Activated T-helper 17 cell treated with anti-CD3 and anti-CD28 coated beads, Interleukin-2, amount 50 U/mL, for 72 hours (primary cell): ENCODE measurements at places on chromosomes 6 and 20. TPM values are rescaled to one million over a fixed set of nuclear protein-coding genes. Genes with fewer than 3 reads are reported as not detected.
A peak's percentile ranks its signal among the peaks of the same experiment; 100 is the strongest.

- no peak for ATAC-seq
Measured at GRCh38 chr20:1173698-1174097, 11.1 kb downstream of the TMEM74B start.

SLC17A1 gene
- total RNA-seq: not detected

HM13 gene
- total RNA-seq: 164 TPM

COL19A1 gene
- 0.48 TPM for total RNA-seq

DNA sequence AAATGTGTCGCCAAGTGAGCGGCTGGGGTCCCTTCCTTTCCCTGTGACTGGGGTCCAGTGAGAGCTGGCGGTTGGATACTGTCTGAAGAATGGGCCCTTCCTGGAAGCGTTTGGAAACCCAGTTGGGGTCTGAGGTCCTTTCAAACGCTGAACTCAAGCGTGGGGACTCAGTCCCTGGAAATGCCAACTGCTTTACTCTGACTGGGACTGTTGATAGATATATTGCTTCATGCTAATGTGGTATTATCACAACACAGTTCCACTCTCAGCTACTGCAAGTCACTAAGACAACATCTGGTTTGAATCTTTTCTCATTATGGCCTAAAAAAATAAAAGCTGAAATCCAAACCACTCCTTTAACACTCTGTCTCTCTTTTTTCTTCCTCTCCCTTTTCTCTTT is 23.7 kb upstream of the PSMF1 start:
- no peak for ATAC-seq

DNA sequence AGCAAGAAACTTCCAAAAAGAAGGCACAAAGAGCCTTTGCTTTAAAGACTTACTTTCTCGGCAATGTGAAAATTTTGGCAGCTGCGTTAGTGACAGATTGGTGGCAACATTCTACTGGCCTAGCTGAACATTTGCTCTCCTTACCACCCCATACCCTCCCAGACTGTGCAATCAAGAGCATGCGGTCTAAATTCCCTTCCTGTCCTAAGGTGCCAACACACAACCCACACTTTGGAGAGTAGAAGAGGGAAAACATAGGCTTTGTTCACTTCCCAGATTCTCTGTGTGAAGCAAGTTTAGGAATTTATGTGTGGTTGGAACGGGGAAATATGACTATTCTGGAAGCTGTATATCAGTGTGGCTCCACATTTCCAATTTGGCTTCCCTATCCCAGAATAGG is 29.8 kb upstream of the NEDD9 start:
- ATAC-seq: no peak

DNA sequence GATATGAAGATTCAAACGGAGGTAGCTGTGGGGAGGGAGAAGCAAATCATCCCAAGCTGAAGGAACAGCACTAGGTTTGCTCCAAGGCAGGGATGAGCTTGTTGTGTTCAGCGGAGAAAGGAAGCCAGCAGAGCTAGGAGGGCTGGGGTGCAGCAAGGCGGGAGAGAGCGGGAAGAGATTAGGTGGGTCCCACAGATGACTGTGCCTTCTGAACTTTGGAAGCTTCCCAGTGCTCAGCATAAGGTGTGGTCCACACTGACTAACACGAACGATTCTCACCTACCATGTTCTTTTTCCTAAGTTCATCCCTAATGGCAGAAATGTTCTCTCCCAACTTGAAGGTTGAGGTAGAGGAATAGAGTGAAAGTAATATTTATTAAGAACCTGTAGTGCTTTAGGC is 1.2 kb downstream of the RAE1 start:
- no peak for ATAC-seq

ARFGEF3 gene
- total RNA-seq: 8.0 TPM

DNA sequence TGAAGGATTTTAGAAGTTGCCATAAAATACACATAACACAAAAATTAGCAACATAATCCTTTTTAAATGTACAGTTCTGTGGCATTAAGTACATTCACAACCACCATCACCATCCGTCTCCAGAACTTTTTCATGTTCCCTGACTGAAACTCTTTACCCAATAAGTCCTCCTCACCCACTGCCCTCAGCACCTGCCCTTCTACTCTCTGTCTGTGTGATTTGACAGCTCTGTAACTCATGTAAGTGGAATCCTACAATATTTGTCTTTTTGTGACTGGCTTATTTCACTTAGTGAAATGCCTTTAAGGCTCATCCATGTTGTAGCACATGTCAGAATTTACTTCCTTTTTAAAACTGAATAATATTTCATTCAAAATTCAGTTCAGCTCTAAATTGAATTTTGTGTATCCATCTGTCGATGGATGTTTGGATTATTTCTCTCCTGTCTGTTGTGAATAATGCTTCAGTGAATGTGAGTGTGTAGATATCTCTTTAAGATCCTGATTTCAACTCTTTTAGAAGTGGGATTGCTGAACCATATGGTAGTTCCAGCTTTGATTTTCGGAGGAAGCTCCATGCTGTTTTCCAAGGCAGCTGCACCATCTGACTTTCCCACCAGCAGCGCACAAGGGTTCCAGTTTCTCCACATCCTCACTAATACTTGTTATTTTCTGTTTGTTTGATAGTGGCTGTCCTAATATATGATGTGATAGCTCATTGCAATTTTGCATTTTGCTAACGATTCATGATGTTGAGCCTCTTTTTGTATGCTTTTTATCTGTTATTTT is 4.2 kb downstream of the ENTPD6 start:
- no peak for ATAC-seq

VSTM2L gene
- not detected for total RNA-seq

DNA sequence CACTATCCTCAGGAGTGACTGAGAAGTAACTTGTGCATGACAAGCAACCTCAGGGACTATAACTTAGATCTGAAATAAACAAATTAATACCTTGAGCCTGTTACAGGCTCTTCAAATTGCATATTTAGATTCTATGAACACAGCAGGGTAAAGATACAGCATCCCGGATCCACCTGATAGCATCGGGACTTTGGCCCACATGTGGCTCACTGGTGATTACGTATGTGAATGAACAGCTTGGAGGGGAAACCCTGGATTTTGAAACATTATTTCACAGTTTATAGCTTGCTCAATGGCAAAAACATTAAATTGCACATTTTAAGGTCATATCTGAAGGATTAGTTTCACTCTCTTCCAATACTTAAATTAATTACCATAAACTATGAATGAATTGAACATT is 133.2 kb downstream of the KHDRBS2 start:
- ATAC-seq: no peak

GRCh38 chr6:118186672-118187567 is 279.9 kb downstream of the SLC35F1 start:
- ATAC-seq: peak; percentile 67

- ATAC-seq: no peak
Measured at GRCh38 chr20:24951536-24952083, 2.5 kb downstream of the CST7 start.

C20orf202 gene
- not detected for total RNA-seq

- ATAC-seq: peak; percentile 38
Measured at GRCh38 chr20:38275815-38276550, 15.4 kb upstream of the KIAA1755 start.

GRCh38 chr6:127420556-127420955 is 38.6 kb downstream of the KIAA0408 start:
- ATAC-seq: peak; percentile 100

GRCh38 chr20:19928328-19929011 is 88.7 kb upstream of the NAA20 start:
- ATAC-seq: no peak

- ATAC-seq: no peak
Measured at GRCh38 chr6:2734488-2735166, 16.1 kb downstream of the MYLK4 start.

GRCh38 chr6:135546680-135547418 is 49.3 kb upstream of the AHI1 start:
- ATAC-seq: no peak
